GM18507 (cell line): ENCODE measurements at places on chromosomes 6 and 20.

- DNase-seq = no peak
Measured at GRCh38 chr6:107648983-107649382, 159.1 kb downstream of the SOBP start.

GRCh38 chr6:35396991-35397390 is 54.6 kb downstream of the PPARD start:
- no peak for DNase-seq

DNA sequence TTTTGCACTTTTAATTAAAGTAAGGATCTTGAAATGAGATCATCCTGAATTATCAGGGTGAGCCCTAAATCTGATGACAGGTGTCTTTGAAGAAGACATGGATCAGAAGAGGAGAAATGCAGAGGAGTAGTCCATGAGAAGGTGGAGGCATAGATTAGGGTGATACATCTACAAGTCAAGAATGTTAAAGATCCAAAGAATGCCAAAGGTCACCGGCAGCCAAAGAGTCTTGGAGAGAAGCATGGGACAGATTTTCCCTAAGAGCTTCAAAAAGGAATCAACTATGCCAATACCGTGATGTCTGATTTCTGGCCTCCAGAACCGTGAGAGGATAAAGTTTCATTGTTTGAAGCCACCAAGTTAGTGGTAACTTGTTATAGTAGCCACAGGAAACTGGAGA is 59.0 kb upstream of the THEMIS start:
- no peak for DNase-seq

GRCh38 chr6:169833258-169833794 is 81.9 kb downstream of the ERMARD start:
- DNase-seq = no peak

DNA sequence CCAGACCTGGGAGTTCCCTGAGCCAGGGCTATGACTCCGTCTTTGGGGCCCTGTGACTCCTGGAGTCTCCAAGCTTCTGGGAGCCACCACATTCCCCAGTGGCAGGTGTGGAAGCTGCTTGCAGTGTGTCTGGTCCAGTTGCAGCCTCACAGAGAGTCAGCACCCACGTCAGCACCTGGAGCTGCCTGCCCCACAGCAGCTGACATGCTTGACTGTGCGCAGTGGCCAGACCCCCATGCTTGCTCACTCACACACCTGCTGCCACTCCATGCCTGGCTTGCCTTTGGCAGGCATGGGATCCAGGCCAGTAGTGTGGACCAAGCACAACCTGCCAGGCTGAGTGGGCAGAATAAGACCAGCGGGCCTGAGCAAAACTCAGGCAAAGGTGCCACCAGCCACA is 31.0 kb upstream of the ASIP start:
- no peak for DNase-seq

GRCh38 chr20:50347284-50348063 is 156.8 kb downstream of the CEBPB start:
- DNase-seq = no peak

GRCh38 chr6:127053032-127053874 is 65.2 kb upstream of the RSPO3 start:
- DNase-seq = no peak

DNA sequence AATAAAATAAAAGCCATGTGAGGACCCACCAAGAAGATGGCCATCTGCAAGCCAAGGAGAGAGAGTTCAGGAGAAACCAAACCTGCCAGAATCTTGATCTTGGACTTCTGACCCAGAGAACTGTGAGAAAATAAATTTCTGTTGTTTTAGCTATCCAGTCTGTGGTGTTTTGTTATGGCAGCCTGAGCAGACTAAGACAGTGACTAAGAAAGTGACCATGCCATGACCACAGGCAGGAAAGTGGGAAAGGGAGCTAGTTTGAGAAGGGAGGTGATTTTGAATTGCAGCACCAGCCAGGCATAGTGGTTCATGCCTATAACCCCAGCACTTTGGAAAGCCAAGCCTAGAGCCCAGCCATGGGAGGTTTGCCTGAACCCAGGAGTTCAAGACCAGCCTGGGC is 21.9 kb upstream of the C6orf62 start:
- no peak for DNase-seq

DNA sequence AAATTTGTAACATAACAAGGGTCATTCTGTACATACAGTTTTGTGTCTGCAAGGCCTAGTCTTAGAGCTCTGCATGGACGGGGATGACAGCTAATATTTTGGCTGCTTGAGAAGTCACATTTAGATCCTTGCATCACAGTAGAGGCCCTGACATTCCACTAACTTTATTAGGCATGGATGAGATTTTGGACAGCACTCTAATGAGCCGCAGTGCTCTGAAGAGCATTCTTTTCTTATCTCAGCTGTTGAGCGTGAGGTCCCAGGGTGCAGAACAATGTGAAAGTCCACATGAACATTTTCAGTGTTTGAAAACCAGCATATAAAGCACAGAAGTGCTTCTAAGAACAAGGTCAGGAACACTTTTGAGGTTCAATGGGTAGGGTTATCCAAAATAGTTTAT is 58.9 kb downstream of the IPCEF1 start:
- no peak for DNase-seq

- no peak for DNase-seq
Measured at GRCh38 chr20:20608041-20608440, 104.4 kb downstream of the RALGAPA2 start.

- DNase-seq = peak; percentile 51
Measured at GRCh38 chr6:34295721-34296120, 46.9 kb upstream of the SMIM29 start.

DNA sequence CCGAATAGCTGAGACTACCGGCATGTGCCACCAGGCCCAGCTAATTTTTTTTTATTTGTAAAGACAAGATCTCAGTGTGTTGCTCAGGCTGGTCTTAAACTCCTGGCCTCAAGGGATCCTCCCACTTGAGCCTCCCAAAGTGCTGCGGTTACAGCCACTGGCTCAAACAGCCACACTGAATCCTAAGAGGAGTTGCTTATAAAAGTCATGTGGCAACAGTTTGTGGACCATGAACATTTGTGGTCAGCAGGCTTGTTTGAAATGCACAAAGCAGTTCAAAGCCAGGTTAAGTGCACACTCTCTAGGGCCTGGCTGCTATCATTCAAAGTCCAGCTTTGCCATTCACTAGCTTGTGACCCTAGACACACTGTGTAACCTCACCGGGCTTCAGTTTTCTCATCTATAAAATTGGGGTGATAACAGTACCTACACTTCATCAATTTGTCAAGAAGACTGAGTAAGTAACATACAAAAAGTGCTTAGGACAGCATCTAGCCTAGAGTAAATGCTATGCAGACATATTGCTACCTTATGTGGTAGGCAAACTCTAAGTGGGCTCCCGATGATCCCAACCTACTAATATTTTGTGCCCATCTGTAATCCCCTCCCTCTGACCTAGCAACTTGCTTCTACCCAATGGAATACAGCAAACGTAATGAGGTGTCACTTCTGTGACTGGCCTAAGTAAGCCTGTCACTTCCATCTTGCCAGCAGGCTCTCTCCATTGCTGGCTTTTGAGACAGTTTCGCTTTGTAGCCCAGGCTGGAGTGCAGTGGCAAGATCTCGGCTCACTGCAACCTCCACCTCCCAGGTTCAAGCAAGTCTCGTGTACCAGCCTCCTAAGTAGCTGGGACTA is 122.9 kb downstream of the ZMYND8 start:
- DNase-seq = no peak

DNA sequence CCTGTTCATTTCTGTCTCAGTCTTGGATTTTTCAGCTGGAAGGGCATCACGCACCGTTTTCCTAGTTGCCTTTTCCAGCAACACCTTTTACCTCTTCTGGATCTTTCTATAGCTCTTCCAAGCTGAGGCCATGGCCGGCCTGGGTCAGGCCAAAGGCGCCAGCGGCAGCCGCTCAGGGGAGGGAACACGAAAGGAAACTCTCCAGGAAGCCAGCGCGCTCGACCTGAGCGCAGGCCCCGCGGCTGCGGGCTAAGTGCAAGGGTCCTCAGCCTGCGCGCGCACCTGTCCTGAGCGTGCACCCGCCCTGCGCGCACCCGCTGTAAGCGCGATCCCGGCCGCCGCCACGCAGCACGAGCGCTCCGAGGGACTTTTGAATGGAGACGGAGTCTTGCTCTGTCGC is 43.8 kb upstream of the TMEM181 start:
- no peak for DNase-seq

GRCh38 chr20:2330090-2330695 is 34.4 kb downstream of the TGM3 start:
- DNase-seq = no peak

DNA sequence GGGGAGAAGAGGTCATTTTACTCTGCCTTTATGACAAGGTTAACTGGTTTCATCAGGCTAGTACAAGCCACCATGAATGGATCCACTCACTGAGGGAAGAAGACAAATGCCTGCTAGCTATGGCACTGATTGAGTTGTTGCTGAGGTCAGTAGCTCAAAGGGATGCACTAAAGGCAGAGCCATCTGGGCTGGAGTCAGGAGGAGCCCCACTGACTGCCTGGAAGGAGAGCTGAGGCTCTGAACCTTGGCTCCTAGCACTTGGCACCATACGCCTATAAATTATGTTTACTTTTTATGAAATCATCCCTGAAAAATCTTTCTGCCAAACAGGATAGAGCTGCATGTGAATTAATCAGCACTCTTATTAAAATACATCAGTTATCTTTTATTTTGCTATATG is 104.6 kb downstream of the DTD1 start:
- DNase-seq = no peak

GRCh38 chr20:63696628-63697356 is at the start of gene TNFRSF6B:
Gene TNFRSF6B (plus strand): TSS chr20:63696652. CDS start chr20:63696768, 116 bp downstream.
- DNase-seq = no peak

DNA sequence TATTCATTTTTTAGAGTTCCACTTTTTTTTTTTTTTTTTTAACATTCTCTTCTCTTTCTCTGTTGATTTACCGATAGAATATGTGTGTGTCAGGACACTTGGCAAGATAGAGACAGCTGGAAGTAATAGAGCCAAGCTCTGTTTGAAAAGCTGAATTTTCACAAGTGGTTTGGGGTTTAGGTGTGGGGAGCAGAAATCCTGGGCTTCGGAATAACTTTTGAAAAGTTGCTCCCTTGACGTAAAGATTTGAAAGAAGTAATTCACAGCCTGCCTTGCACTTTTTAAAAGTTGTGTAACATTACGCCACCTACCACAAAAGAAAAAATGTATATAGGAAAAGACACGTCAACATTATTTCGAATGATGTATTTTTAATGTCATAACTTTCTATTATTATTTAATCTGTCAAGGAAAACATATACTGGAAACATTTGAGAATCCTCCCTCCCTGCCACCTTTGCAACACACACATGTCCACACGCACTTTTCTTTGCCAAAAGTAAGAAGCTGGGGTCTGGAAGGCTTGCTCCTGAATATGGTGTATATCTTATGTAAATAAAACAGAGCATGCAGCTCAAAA is 917.9 kb downstream of the KIF16B start:
- DNase-seq = no peak

DNA sequence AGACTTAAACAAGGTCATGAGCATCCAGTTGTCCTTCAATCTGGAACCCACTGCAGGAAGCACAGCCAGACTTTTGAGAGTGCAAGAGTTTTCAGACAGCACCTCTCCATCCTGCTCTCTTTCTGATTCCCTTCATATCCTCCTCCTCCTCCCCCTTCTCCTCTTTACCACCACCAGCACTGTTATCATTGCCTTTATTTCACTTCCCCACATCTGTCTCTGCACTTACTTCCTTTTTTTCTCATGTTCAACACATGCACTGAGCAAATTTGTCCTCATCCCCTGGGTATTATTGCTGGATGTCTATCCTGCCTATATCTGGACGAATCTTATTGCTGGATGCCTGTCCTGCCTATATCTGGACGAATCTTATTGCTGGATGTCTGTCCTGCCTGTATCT is 554.8 kb downstream of the DHX35 start:
- no peak for DNase-seq

DNA sequence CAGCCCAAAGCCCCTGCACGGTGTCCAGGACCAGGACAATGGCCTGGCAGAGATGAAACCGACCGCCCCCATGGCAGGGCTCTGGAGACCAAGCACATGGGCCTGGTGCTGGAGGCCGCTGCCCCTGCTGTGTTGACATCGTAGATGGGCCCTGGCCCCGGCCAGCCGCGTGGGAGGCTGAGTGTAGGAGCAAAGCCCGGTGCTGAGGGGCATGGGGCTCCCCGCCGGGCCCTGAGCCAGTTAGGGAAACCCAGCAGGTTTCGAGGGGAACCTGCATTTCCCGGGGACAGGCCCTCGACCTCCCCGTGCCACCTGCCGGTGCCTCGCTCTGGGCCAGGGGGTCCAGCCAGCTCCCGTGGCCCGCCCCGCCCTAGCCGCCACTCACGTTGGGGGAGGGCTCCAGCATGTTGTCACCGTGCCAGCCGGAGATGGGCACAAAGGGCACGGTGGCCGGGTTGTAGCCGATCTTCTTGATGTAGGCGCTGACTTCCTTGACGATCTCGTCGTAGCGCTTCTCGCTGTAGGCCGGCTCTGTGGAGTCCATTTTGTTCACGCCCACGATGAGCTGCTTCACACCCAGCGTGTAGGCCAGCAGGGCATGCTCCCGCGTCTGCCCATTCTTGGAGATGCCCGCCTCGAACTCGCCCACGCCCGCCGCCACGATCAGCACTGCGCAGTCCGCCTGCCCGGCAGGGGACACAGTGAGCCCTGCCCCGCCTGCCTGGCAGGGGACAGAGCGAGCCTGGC is 4.3 kb downstream of the EEF1A2 start:
- DNase-seq = no peak

GRCh38 chr20:51525241-51526105 is 17.0 kb downstream of the NFATC2 start:
- no peak for DNase-seq

GRCh38 chr6:101550451-101550850 is 156.9 kb downstream of the GRIK2 start:
- no peak for DNase-seq

GRCh38 chr6:22631091-22631490 is 61.7 kb downstream of the HDGFL1 start:
- no peak for DNase-seq

DNA sequence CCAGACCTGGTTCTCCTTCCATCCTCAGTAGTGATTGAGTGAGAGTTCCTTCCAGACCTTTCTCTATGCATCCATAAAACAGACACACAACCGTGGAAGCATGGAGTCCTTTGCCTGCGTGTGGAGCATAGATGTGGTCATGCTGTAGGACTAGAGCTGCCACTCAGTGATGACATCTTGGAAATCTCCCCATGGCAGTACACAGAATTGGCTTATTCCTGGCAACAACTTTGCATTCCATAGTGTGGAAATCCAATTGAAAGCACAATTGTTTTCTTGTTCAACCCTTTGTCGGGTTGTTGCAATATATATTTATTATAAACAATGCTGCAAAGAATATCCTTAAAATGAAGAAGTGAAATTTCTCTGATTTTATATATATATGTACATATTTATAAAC is 547.8 kb downstream of the CDH26 start:
- no peak for DNase-seq

GRCh38 chr6:154537511-154538325 is 27.2 kb upstream of the CNKSR3 start:
- no peak for DNase-seq
